ENCODE measurements at places on chromosomes 1 and 21. TPM values are rescaled to one million over a fixed set of nuclear protein-coding genes. Genes with fewer than 3 reads are reported as not detected.

Gene PDPN
- 0.25 TPM for total RNA-seq

DNA sequence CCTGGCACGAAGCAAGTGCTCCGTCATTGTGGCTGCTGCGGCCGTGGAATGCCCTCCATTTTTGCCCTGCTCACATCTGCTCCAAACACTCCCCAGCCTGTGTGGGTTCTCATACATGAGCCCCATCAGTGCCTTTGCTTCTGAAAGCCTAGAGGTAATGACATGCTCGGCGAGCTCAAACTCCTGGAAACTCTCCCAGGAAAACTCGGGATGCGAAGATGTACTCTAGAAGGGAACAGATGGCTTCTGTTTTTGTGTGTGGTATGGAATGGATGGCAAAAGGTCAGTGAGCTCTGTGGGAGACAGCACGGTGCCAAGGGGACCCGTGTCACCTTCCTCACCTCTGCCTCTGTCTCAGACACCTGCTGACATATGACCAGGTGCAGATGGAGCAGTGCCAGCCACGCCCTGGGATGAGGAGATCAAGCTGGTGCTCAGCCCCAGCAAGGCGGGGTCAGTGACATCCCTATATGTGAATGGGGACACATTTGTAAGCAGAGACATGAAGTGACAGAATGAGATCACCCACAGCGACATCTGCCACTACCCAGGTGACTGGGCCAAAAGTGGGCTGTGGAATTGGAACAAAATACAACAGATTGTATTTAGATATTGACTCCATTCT lies 84.1 kb upstream of the COX20 start:
- no peak for DNase-seq

Gene RIPPLY3
- not detected for total RNA-seq

- no peak for DNase-seq
Measured at GRCh38 chr1:113451710-113452109, 61.4 kb downstream of the MAGI3 start.

- no peak for DNase-seq
Measured at GRCh38 chr1:81126989-81127581, 673.6 kb upstream of the ADGRL2 start.

Gene DEPDC1
- 9.9 TPM for total RNA-seq

Gene NT5C1A
- not detected for total RNA-seq

GRCh38 chr1:3102641-3103040 lies 33.6 kb downstream of the PRDM16 start:
- no peak for DNase-seq

GRCh38 chr1:53781654-53782053 lies 42.7 kb upstream of the GLIS1 start:
- DNase-seq, result peak; percentile 44

GRCh38 chr1:64983110-64983509 lies 16.8 kb upstream of the JAK1 start:
- peak; percentile 49 for DNase-seq

Gene SOAT1
- 22.4 TPM for total RNA-seq

GRCh38 chr1:197181982-197182381 lies 35.5 kb upstream of the ASPM start:
- DNase-seq, result no peak

Gene TRNP1
- total RNA-seq, result 311 TPM

Gene ZNF683
- total RNA-seq, result not detected

Gene LCE6A
- not detected for total RNA-seq

GRCh38 chr1:189084811-189085210 lies 1392.9 kb downstream of the BRINP3 start:
- no peak for DNase-seq

DNA sequence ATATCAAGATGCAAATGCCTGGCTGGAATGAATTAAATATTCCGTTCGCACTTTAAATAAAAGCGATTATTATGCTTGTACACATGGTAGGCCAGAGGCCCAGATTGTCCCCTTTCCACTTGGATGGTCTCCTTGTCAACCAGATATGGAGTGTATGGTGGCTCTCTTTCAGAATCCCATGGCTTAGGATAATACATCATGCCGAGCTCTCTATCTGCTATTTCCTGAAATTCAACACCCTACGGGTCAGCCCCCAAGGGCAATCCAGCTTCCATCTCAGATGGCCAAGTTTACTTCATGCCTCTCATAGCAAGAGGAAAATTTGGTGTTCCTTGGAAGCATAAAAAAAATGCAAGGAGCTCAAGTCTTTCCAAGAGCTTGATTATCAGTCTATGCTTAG lies 25.4 kb upstream of the FMO1 start:
- DNase-seq, result no peak

DNA sequence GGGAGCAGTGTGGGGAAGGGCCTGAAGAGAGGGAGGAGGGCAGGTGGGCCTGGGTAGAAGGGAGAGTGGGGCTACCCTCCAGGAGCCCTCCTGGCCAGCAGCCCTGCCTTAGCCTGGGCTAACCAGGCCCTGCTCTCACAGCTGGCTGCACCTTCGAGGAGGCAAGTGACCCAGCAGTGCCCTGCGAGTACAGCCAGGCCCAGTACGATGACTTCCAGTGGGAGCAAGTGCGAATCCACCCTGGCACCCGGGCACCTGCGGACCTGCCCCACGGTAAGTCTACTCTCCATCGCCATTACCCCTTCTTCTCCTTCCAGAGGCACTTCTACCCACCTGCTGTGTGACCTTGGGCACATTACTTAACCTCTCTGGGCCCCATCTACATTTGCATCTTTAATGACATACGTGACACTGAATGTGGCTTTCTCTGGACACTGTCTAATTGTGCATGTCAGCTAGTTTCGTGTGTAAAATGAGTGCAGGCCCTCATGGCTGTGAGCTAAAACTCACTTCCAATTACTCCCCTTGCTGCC lies 18.9 kb downstream of the PTPRU start:
- DNase-seq, result no peak

DNA sequence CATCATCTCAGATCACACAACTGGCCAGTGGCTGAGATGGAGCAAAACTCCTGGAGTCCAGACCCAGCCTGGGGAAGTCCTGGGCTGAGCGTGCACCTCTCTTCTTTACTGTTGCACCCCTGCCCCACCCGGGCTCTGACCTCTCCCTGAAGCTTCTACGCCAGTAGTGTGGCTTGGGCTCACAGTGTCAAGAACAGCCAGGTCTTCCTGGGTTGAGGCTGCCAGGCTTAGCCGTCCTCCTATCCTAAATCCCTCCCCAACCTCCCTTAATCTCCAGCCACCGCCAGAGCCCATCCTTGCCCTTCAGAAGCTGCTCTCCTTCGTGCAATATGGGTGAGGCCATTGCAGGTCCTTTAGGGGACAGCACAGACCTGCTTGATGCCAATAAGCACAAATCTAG lies 399.2 kb upstream of the VAMP3 start:
- DNase-seq, result no peak

DNA sequence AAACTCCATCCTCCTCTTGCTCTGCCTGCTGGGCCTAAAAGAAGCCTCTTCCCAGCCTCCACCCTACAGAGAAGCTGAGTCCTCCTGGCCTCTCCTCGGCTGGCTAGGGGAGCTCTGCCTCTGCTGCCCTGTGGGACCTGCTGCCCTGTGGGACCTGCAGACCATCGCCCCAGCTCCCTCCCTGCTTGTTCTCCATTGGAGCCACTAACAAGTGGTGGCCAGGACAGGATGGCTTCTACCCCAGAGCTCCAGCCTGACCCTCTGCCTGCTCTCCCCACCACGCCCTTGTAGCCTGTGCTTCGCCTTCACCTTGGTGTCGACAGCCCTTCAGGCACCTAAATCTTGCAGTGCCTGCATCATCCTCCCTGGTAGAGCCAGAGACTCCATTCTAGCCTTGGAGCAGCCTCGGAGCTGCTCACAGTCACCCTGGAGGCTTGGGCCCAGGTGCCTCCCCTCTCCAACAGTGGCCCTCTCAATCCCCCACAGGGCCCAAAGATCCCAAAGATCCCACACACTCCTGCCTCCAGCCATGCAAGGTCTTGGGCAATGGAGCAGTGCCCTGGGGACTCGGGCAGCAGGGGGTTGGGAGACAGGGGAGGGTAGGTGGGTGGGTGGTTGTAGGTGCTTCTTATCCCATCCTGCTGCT lies 3.0 kb downstream of the EPS8L3 start:
- DNase-seq, result no peak

DNA sequence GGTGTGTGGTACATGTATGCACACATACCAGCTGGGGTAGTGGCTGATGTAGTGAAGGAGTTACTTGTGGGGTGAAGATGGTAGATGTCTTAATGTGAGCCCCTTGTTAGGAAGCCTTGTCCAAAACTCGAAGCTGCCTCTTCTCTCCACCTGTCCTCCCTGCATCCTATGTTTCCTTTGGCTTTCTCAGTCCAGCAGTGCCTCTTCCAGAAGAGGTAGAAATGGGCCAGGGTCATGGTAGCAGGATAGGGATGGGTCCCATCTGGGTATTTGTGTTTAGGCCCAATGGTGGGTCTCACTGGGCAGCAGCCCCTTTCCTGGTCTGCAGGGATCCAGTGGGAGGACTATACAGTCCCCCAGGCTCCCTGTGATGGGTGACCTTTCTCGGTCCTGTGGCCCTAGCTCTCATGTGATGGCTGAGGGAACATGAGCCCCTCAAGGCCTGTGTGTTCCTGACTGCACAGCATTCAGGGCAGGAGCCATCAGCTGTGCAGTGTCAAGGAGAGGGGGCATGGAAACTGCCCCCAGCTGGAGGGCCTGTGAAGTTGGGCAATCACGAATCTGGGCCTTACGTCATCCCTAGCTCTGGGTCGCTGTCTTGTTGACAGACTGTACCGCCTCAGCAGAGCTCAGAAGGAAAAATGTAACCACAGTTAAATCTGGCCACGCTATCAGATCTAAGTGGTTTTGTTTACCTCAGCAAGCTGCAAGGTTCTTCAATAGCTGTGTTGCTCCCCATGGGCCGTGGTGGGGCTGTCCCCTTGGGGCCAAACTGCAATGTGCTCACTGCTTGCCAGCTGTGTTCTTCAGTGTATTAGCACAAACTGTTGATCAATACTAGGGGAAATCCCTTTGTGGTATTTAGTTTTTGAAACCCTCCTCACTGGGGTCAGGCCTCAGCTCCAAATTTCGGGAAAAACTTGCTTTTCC lies 82.7 kb downstream of the NOS1AP start:
- DNase-seq, result no peak

DNA sequence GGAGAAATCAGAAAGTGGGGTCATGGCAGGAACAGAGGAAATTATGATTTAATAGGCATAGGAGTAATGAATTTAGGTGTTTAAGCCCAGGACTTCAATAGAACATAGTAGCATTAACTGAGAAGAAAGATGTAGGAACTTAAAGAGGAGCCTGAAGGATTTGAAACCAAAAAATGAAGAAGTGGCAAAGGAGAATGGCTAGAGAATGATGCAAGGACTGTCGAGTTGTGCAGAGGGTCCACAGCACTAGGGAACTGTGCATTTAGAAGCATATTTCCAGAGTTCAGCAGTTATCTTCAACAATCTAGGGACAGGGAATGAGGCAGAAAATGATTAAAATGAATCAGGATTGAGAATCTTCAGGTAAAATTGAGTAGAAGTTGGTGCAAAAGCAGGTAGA lies 328.1 kb upstream of the LYPLAL1 start:
- DNase-seq, result no peak

GRCh38 chr1:101314244-101314643 lies 77.4 kb downstream of the S1PR1 start:
- peak; percentile 69 for DNase-seq

- no peak for DNase-seq
Measured at GRCh38 chr1:6507461-6507911, 16.0 kb upstream of the PLEKHG5 start.

DNA sequence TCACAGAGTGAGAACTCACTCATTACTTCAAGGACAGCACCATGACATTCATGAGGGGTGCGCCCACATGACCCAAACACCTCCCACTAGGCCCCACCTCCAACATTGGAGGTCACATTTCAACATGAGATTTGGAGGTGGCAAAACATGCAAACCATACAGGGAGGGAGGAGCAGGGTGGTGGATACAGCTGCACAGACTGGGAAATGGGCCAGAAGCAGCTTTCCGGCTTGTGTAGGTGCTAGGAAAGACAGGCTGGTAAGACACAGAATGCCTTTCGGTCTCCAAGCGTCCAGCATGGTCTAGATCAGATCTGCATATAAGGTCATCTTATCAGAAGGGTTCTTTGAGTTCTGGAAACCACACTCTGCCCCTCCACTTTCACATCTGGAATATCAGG lies 35.1 kb upstream of the TINAGL1 start:
- no peak for DNase-seq

DNA sequence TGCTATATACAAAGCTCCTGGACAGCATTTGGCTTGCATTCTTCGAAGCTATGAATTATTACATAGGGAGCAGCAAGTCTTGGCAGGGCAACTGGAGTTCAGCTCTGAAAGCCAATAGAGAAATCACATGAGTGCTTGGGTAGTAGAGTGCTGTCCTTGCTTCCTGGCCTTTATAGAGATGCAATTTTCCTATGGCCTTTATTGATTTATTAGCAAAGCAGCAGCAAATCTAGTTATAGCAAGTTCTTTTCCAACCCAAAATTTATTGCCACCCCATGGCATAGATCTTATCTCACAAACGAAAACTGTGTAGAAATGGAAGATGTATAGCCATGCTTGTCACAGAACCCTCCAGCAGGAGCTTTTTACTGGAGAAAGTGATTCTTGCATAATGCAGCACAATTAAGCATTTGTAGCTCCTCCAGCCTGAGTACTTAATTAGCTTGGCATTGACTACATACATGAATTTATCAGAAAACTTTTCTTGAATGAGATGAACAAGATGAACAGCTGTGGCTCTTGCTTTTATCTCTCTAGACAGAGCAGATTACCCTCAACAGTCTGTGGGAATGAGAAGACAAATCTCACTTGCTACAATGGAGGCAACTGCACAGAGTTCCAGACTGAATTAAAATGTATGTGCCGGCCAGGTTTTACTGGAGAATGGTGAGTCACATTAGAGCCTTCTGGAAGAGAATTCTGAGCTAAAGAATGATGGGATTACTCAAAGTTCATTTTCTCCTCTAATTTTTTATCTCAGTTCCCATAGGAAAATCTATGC lies 170.1 kb downstream of the CRB1 start:
- DNase-seq, result peak; percentile 46

DNA sequence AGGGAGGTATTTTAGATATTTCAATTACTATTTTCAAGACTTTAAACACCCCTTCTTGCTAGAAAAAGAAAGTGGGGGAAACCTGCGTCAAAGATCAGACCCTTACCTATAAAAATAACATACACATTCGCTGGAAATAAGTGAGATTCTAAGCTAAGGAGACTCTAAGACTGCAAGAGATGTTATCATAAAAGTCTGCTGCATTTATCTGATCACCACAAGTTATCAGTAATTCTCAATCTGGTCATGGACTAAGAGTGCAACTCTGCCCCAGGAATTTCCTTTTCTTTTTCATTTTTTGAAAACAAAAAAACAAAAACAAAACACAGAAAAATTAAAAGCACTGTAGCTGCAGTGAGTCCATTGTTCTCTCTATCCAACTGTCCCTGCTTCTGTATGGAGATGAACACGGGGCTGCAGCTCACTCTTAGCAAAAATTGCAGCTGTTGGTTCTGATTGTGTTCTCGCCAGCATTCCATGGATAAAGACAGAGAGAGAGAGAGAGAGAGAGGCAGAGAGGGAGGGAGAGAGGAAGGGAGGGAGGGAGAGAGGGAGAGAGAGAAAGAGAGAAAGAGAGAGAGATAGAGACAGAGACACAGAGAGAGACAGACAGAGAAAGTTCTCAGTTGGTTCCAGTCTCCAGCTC lies 14.1 kb downstream of the XKR8 start:
- DNase-seq, result no peak

- DNase-seq, result no peak
Measured at GRCh38 chr1:12460911-12461621, 156.9 kb downstream of the DHRS3 start.

Gene KCNE1
- total RNA-seq, result 0.43 TPM

GRCh38 chr1:11927866-11928592 lies 1.8 kb upstream of the KIAA2013 start:
- peak; percentile 34 for DNase-seq

Gene CATSPERE
- 1.2 TPM for total RNA-seq

All from GM23248 (cell line).